DMS153 (cell line): ENCODE measurements at places on chromosomes 6 and 20.

GRCh38 chr20:1467355-1468116, 887 bp upstream of the NSFL1C start:
- peak; percentile 78 for DNase-seq

DNA sequence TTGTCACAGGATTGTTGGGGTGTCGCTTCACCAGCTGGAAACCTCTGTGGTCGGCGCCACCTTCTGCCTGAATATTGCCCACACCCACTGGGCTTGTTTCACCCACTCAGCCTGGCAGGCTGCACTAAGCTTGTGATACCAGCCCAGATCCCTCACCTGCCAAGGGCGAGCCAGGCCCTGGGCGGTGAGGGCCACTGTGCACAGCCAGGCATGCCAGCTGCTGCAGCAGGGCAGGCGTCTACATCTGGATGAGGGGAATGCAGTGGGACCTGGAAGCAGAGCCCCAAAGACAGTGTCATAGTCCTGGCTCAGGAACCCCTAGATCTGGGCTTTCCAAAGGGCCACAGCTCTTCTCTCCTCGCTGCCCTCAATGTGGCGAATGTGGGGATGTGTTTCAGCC, 1307.5 kb downstream of the GRIK2 start:
- DNase-seq, result no peak

DNA sequence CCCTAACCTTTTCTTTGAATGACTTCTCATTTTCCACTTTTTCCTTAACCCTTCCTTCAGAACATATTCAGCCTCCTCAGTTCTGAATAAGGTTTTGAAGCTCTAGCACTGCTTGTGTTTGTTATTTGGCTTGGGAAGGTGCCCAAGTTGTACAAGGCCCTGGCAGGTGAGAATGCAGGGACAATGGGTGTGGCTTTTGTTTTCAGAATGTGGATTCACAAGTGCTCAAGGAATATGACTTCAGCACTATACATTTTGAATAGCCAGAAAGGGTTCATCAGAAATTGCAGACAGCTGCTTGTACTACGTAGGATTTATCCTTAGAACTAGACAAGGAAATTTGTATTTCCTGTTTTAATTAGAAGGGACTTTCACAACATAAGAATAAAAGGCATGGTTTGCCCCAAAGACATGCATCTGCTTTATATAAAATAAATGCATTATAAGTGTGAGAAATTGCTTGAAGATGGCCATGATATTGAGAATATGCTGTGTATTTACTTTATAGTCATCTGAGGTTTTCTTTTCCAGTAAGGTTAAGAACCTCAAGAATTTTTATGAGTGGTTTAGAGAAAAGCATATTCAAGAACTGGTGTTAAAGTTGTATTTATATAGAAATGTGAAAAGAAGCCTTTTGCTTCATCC, 29.3 kb upstream of the PRDM1 start:
- peak; percentile 40 for DNase-seq

DNA sequence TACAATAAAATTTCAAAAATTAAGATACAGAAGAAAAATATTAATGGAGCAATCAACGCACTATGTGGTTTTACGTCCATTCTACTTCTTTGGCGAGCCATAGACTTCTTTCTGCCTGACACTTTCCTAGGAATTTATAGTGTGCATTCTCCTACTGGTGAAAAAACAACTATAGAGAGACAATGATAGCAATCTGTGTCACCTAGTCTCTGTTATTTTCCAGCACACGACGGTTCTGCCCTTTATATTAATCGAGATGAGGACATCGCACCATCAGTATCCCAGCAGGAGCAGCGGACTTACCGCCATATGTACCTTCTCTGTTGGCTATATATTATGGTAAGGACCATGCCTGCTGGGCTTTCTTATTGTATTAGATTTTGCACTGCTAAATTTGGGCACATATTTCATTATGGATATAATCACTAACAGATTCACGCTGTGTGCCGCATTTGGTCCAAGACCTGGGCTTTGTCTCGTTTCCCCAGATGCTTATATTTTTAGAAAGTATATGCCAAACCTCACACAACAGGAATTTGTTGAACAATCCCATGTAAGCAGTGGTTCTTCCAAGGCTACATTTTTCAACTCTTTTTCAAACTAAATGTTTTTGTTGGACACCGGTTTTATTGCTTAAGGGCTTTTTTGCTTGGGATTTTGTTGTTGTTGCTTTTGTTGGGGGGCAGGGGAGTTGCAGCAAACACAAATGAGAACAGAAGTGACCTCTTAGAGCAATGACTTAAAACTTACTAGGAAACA, 166.4 kb downstream of the ADAT2 start:
- no peak for DNase-seq

DNA sequence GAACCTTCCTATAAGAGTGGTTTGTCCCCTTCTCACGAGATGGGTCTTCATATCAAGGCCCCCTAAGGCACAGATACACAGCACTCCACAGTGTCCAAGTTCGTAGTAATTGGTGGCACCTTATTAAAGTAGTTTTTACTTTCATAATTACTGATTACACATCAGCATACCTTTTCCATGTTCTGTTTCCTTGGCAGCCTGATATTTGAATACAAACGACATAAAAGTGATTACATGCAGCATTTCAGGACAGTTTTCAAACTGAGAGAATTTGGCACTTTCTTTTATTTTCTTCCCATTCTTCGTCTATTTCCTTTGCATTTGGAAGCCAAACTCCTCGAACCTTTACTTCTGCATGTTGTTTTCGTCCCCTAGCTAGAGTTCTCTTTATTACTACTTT, 139.7 kb downstream of the MTHFD1L start:
- no peak for DNase-seq

GRCh38 chr6:136426627-136427377, 123.4 kb downstream of the MAP7 start:
- no peak for DNase-seq

GRCh38 chr6:157079771-157080170, 243.5 kb downstream of the TMEM242 start:
- DNase-seq, result no peak

- DNase-seq, result no peak
Observed at GRCh38 chr6:36544228-36544627, 3.1 kb downstream of the STK38 start.

DNA sequence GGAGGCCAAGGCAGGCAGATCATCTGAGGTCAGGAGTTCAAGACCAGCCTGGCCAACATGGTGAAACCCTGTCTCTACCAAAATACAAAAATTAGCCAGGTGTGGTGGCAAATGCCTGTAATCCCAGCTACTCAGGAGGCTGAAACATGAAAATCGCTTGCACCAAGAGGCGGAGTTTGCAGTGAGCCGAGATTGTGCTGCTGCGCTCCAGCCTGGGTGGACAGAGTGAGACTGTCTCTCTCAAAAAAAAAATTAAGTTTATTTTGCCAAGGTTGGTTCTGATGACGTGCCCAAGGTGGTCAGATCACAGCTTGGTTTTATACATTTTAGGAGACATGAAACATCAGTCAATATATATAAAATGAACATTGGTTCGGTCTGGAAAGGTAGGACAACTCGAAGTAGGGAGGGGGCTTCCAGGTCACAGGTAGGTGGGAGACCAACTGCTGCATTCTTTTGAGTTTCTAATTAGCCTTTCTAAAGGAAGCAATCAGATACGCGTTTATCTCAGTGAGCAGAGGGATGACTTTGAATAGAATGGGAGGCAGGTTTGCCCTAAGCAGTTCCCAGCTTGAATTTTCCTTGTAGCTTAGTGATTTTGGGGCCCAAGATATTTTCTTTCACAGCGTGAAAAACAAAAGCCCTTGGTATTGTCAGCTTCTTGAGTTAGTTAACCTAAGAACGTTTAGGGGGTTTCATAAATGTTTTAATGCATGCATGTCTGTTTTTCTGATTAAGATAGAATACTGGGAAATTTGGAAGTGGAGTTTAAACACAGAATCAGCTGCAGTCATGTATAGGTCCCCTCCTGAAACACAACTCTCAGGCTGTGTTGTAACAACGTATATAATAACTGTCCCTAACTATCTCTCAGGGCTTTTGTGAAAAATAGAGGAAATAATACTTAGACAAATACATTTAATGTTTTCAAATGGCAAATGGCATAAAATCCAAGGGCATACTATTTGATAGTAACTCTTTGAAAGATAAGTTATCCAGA, 16.7 kb downstream of the ACOT13 start:
- DNase-seq, result no peak

DNA sequence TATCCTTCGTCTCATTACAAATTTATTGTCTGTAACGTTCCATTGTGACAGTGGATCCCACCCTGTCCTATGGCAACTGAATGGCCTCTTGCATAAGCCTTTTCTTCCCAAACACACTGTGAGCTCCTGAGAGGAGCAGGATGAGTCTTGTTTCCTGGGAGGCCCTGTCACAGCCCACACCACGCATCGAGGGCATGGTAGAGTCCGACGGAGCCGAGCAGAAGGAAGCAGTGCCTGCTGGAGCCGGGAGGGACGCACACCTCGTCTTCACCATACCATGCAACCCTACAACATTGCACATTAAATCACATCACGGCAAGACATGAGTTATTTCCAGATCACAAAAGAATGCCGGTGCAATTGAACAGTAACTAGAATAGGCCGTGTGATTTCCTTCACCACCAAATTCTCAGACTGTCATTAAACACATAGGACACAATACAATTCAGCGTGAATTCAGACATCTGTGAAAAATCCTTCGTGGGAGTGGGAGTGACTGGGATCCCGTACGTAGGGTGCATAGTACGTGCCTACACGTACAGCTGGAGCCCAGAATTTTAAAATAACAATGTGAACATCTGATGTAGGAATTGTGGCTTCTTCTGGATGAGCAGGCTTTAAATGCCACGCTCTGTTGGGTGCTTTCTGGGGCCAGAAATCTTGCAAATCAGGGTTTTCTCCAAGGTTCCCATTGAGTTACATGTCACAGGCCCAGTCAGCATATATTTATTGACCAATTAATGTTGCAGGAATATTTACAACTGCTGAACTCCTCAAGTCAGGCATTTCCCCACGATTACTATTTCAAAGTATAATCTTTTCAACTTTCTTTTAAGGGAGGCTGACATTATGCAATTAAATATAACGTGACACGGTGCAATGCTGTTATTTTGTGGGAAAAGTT, 201.8 kb downstream of the TTLL2 start:
- DNase-seq, result no peak

- no peak for DNase-seq
Observed at GRCh38 chr6:136254851-136255466, 4.8 kb upstream of the MTFR2 start.

DNA sequence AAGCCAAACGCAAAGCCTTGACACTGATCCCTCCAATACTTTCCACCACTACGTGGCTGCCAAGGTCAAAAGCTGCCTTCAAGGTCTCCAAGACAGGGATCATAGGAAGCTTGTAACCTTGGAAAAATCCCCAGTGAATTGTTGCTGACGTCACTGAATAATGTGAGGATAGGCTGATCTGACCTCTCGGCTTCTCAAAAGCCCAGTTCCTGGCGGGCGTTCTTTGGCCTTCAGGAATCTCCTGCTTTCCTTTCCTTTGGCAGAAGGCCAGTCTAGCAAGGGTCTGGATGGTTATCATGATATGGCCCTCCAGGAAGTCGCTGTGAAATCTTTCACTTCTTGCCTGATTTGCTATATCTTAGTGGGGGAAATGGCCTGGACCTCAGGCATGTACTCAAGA, 61.4 kb upstream of the TNFAIP3 start:
- DNase-seq, result no peak

DNA sequence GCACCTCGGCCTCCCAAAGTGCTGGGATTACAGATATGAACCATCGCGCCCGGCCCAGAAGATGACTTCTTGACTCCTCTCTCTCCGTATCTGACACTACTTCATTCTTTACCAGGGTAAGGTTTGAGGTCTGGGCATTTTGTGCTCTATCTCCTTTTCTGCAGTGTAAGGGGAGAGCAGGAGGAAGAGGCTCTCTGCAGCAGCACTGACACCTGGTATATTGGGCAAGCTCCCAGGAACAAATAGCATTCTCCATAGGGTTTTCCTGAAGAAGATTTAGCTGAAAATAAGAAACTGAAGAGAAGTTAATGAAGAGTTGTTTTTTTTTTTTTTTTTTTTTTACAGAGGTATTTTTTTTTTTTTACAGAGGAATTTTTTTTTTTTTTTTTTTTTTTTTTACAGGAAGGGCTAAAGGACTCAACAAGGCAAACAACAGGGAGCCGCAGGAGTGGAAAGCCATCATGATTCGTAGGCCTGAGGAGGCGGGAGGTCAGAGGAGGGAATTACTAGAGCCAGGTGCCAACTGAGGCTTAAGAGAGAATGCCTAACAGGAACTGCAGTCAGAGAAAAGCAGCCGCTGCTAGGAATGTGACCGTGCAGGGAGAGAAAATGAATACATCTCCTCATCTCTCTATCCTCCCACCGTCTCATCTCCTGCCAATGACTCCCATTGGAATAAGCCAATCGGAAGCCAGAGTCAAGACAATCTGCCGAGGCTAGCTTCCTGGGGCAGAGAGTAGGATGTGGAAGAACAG, 34.7 kb upstream of the ADGRF4 start:
- DNase-seq, result peak; percentile 44

DNA sequence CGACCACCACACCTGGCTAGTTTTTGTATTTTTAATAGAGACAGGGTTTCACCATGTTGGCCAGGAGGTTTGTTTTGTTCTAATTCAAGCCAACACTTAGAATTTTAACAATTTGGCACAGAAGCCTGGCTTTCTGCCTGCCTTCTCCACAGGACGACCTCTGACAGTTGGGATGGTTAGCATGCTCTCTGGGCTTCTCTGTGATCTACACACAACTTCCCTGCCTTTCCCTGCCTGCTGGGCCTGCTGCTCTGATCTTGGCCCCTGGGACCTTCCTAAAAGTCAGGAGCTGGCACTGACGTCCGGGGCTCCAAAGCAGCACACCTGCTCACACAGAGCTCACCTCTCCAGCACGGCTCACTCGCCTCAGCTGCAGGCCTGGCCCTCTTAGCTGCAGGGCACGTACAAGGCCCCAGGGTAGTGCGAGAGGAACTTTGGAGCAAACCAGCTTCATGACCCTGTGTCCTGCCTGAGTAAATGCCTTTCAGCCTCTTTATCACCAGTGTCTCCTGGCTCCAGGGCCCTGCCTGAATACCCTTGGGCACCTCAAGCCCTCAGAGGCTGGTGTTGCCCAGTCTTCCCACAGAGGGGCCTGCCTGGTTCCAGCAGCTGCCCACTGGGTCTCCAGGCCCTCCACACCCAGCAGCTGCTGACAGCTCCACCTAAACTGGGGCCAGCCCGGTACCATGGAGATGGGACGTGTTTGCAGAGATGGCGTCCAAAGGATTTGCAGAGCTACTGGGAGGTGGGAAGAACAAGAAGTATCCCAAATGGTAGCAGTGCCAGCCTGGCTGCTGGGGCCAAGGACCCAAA, 96.0 kb downstream of the PSMB1 start:
- no peak for DNase-seq

- no peak for DNase-seq
Observed at GRCh38 chr6:166156942-166157341, 10.7 kb downstream of the TBXT start.

DNA sequence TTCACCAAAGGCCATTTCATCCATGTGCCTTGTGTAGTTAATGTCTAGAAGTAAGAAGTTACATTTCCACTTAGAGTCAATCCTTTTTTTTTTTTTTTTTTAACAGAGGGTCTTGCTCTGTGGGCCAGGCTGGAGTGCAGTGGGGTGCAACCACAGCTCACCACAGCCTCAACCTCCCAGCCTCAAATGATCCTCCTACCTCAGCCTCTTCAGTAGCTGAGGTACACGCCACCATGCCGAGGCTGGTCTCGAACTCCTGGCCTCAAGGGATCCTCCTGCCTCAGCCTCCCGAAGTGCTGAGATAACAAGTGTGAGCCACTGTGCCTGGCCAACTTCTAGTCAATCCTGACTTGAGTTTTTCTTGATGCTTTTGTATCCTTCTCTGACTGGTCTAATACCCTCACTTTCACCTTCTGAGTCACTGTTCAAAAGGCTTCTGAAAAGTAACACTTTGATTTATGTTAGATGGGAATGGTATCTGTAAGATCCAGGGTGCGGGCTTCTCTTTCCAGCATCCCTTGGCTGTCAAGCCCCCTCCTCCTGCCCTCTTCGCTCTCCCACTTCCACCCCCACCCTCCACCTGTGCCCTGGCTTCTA, 22.1 kb downstream of the TRAM2 start:
- DNase-seq, result no peak
